Activated T-helper 1 cell treated with anti-CD3 and anti-CD28 coated beads, Interleukin-2, amount 50 U/mL, for 16 hours (primary cell): ENCODE measurements at places on chromosomes 5 and 9.

- DNase-seq = peak; percentile 18
These were observed 1.1 kb downstream of the HNRNPA0 start for GRCh38 chr5:137752905-137753690.

DNA sequence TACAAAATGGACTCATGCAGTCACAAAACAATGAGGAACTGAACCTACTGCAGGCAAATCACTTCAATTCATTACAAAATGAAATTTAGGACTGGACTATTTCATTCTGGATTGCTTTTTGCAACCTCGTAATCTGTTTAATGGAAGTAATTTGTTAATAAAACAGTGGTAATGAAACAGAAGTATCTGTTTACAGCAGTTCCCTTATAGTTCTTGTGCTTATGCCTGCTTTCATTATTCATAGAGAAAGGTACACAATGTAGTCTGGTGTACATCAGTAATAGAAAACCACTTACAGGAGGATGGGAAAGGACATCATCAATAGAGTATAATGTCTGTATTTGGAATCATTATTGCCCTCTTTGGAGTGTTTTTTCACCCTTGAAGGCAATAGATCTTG is 389.2 kb upstream of the NUDT12 start:
- no peak for DNase-seq

DNA sequence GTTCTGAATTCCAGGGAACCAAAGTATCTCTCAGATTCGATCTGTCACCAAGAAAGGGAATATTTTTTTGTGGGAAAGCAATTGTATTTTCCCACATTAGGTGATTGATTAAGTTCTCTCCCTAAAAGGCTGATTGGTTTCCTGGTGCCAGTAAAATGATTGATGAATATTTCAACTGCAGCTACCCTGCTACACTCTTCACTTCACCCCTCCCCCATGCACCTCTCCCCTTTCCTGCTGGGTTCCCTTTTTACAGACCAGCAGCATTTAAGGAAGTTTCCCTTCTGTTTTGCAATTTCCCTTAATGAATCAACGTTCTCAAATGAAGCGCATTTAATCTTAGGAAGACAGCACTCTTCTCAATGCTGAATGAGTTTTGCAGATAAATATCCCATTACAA is 13.1 kb downstream of the NR6A1 start:
- no peak for DNase-seq

DNA sequence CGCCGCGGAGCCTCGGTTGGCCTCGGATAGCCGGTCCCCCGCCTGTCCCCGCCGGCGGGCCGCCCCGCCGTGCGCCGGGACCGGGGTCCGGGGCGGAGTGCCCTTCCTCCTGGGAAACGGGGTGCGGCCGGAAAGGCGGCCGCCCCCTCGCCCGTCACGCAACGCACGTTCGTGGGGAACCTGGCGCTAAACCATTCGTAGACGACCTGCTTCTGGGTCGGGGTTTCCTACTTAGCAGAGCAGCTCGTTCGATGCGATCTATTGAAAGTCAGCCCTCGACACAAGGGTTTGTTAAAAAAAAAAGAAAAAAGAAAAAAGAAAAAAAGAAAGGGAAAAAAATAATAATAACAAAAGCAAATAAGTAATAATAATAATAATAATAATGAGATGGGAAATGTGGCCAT is 112.8 kb downstream of the GCNT1 start:
- no peak for DNase-seq

DNA sequence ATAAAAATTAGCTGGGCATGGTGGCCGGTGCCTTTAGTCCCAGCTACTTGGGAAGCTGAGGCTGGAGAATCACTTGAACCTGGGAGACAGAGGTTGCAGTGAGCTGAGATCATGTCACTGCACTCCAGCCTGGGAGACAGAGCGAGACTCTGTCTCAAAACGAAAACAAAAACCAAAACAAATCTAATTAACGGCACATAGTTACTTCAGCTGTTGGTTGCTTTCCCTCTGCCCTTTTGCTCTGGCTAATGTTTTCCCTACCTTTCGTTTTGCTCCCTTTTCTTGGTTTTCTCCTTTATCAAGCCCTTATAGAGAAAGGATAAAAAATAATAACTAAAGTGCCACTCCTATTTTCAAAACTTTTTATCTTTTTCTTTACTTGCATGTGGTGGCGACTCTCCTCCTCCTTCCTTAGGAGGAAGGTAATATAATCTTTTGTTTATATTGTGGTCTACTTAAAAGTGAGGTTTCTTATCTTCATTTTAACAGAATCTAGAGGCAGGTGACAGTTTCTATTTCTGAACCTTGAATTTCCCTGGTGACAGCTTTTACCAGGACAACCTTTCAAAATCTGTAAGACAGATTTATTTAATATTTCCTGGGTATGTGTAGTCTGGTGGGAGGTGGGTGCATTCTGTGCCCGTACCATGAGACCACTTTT is 125.4 kb downstream of the ARHGEF28 start:
- no peak for DNase-seq

GRCh38 chr9:90979138-90979551 is 177.5 kb downstream of the SYK start:
- DNase-seq = no peak
